Fibroblast of lung (primary cell): ENCODE measurements at places on chromosomes 2 and 18. TPM values are rescaled to one million over a fixed set of nuclear protein-coding genes. Genes with fewer than 3 reads are reported as not detected.
A peak's percentile ranks its signal among the peaks of the same experiment; 100 is the strongest.

DNA sequence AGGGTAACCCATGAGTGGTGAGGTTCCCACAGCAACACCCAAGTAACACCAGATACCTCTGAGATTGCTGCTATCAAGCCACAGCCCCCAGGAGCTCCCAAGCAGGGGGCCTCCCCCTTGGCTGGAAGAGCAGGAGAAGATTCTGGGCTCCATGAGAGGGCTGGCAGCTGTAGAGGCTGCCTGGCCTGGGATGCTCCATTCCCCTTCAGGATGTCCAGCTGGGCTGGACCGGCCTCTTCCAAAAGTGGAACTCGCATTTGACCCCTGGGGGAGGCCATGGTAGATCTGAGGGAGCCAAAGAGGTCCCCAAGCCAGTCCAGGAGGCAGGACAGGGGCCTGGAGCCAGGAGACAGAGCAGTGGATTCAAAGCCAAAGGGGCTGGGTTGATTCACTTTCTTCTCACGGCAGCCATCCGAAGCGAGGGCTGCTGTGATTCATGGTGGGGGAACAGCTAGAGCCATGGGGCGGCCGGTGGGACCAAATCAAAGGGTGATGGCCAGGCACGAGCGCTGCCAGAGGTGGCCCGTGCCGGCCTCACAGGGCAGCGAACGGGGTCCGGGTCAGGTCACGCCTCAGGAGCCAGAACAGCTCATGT is 95.3 kb upstream of the ID2 start:
- no peak overlapping the region for H3K27ac ChIP-seq
- H3K4me3 ChIP-seq = no peak overlapping the region
- H3K36me3 ChIP-seq = no peaks in the 10 kb centered on the region
- no peaks in the 10 kb centered on the region for H3K4me1 ChIP-seq
- peaks cover 4% of the 10 kb centered on the region for H3K27me3 ChIP-seq

Gene ITM2C
- 58.3 and 77.3 TPM in 2 replicates for total RNA-seq

DNA sequence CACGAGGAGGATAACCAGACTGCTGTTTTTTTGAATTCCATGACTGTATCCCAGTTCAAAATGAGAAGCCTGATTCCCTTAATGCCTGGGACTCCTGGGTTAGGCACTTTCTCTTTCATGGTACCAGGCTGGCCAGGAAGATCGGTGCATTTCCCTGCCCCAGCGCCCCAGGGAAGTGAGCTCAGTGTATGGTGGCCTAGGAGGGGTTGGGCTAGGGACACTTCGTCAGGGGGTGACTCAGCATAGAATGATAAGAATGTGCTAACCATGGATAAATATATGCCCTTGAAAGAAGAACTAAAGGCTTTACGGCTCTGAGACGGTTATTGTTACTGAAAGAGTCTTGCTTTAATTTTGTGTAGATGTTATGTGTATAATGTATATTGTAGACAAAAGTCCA is 27.5 kb upstream of the FAM237A start:
- H3K36me3 ChIP-seq = no peaks in the 10 kb centered on the region
- DNase-seq = peak; percentile 6
- H3K4me1 ChIP-seq = no peaks in the 10 kb centered on the region
- H3K27ac ChIP-seq = no peak overlapping the region

Gene DSEL
- 51.1 and 157 TPM in 2 replicates for total RNA-seq

Gene CYP26B1
- total RNA-seq = 0.17 and 0.51 TPM in 2 replicates

Gene ANTXR1
- total RNA-seq = 44.6 and 45.5 TPM in 2 replicates

Gene TMEM163
- total RNA-seq = under 0.01 TPM in 1 of 2 replicates, not detected in the other

- H3K4me1 ChIP-seq = no peaks in the 10 kb centered on the region
- H3K36me3 ChIP-seq = no peaks in the 10 kb centered on the region
- H3K4me3 ChIP-seq = no peak overlapping the region
- no peak overlapping the region for H3K27ac ChIP-seq
- DNase-seq = no peak
Measured at GRCh38 chr18:75782204-75782603, 354.7 kb upstream of the SMIM21 start.

DNA sequence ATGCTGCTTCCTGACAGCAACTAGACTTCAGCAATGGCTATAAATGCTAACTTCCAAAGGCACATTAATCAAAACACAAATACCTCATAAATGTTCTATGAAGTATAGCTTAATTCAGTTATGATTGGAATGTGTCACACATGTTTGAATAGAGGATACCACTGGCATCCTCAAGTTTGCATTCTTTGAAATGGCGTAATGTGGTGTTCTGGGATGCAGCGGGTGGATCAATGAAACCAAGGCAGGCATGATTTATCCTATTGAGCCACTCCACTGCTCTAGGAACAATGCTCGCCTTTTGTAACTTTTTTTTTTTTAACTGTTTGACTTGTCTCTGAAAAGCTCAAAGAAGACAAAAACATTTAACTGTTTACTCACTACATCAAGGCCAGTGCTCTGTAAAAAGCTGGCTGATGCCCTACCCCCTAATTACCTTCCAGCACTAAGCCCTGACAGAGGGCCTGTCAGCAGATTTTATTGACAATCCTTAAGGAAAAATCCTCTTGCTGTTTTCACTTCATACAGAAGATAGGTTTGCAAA is 278.8 kb upstream of the SESTD1 start:
- DNase-seq = peak; percentile 2
- no peaks in the 10 kb centered on the region for H3K27me3 ChIP-seq
- no peaks in the 10 kb centered on the region for H3K4me1 ChIP-seq
